ENCODE measurements at places on chromosomes 3 and 15. TPM values are rescaled to one million over a fixed set of nuclear protein-coding genes. Genes with fewer than 3 reads are reported as not detected.

GRCh38 chr15:70508561-70509281 lies 254.6 kb downstream of the UACA start:
- H3K4me3 ChIP-seq: no peak overlapping the region
- H3K4me1 ChIP-seq: no peaks in the 10 kb centered on the region
- no peak for DNase-seq
- H3K27me3 ChIP-seq: no peaks in the 10 kb centered on the region

ATP13A3 gene
- total RNA-seq: 66.6 TPM

CD200 gene
- 1.1 TPM for total RNA-seq

DNA sequence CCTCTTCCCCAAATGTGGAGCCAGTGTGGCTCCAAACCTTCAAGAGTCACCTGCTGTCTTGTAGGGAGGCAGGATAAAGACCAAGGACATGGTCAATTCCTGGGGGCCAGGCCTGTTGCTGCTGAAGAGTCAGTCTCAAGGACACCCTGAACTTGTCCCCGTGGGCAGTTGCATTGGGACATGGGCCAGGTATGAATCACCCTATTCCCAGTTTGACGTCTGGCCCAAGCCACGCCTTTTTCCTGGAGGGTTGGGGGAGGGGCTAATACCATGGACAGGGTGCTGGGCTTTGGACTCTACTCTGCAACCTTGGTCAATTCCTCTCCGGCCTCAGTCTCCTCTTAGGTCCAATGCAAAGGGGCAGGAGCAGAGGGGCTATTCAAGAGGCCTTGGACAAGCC lies 10.4 kb downstream of the ATP2B2 start:
- H3K4me3 ChIP-seq: no peak overlapping the region
- H3K36me3 ChIP-seq: no peaks in the 10 kb centered on the region
- H3K4me1 ChIP-seq: no peaks in the 10 kb centered on the region
- DNase-seq: no peak

GRCh38 chr3:36729204-36730056 lies 34.9 kb downstream of the DCLK3 start:
- H3K27me3 ChIP-seq: no peaks in the 10 kb centered on the region
- no peak overlapping the region for H3K4me3 ChIP-seq
- no peaks in the 10 kb centered on the region for H3K36me3 ChIP-seq
- H3K27ac ChIP-seq: no peak overlapping the region
- DNase-seq: no peak

DNA sequence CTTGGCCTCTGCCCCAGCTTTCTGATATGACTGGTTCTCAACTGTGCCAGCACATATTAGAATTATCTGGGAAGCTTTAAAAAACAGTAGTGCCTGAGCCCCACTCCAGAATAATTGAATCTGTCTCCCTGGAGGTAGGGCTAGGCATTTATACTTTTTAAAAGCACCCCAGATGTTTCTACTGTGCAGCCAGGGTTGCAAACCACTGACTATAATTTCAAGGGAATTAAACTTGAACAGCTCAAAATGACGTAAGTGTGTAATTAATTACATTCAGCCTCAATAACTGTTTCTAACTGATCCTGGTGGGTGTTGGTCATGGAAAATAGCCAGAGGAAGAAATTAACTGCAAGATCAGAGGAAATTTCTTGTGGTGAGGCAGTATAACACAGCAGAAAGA lies 4.4 kb upstream of the IRAK2 start:
- no peaks in the 10 kb centered on the region for H3K27me3 ChIP-seq
- no peaks in the 10 kb centered on the region for H3K36me3 ChIP-seq
- H3K27ac ChIP-seq: no peak overlapping the region
- H3K4me1 ChIP-seq: no peaks in the 10 kb centered on the region
- no peak overlapping the region for H3K4me3 ChIP-seq

DNA sequence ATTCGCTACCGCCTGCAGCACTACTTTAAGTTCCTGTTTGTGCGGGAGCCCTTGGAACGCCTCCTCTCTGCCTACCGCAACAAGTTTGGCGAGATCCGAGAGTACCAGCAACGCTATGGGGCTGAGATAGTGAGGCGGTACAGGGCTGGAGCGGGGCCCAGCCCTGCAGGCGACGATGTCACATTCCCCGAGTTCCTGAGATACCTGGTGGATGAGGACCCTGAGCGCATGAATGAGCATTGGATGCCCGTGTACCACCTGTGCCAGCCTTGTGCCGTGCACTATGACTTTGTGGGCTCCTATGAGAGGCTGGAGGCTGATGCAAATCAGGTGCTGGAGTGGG lies 995 bp downstream of the CHST14 start:
- H3K27ac ChIP-seq: peak overlapping the region; percentile 86
- no peaks in the 10 kb centered on the region for H3K4me1 ChIP-seq
- H3K27me3 ChIP-seq: no peaks in the 10 kb centered on the region
- DNase-seq: peak; percentile 46
- no peaks in the 10 kb centered on the region for H3K36me3 ChIP-seq

ACKR4 gene
- total RNA-seq: 0.74 TPM

- no peak overlapping the region for H3K27ac ChIP-seq
- H3K4me1 ChIP-seq: no peaks in the 10 kb centered on the region
- peaks cover 4% of the 10 kb centered on the region for H3K36me3 ChIP-seq
- DNase-seq: no peak
These were observed 10.6 kb downstream of the LSG1 start for GRCh38 chr3:194661374-194661773.

PEX5L gene
- total RNA-seq: 8.0 TPM

C3orf52 gene
- total RNA-seq: 16.1 TPM

DNA sequence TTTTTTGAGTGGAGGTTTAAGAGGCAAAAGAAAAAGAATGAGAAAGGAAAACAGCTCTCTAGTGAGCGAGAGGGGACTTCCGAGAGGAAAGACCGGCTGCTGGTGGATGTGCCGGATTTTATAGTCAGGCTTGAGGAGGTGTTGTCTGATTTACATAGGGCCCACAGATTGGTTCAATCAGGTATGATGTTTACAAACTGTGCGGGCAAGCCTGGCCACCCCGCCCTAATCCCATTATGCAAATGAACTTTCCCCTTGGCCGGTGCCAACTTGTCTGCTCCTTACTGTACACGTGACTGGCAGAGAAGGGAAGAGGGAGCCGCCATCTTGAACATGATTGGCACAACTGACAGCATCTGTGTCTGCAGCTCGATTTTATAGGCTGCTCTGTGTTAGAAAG lies 44.7 kb downstream of the FAM43A start:
- no peaks in the 10 kb centered on the region for H3K27me3 ChIP-seq
- H3K4me3 ChIP-seq: no peak overlapping the region
- peak; percentile 62 for DNase-seq
- no peak overlapping the region for H3K27ac ChIP-seq
- no peaks in the 10 kb centered on the region for H3K36me3 ChIP-seq

GRCh38 chr3:120177151-120177550 lies 82.9 kb upstream of the GSK3B start:
- no peaks in the 10 kb centered on the region for H3K4me1 ChIP-seq
- no peaks in the 10 kb centered on the region for H3K27me3 ChIP-seq
- no peak overlapping the region for H3K4me3 ChIP-seq
- peak; percentile 11 for DNase-seq
- H3K27ac ChIP-seq: no peak overlapping the region
- H3K36me3 ChIP-seq: no peaks in the 10 kb centered on the region

DNA sequence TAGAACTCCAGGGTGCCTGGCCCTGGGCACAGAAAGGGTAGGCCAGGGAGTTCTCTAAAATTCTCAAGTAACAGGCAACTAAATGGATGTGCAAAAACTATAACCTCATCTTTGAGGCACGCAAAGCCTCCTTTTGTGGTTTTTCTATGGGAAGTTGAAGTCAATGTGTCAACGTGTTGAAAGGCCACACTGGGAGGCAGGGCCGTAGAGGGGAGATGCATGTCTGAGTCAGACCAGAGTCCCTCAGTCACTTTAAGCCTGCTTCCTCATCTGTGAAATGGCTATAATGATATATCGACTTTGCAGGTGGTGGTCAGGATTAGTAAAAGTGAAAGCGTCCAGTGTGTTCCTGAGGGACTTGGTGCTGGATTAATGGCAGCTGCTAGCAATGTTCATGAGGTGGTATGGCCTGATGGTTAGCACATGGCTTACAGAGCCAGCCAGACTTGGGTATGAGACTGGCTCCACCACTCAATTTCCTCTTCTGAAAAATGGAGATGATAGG lies 17.0 kb downstream of the TGM5 start:
- no peaks in the 10 kb centered on the region for H3K4me1 ChIP-seq
- H3K4me3 ChIP-seq: no peak overlapping the region
- H3K36me3 ChIP-seq: no peaks in the 10 kb centered on the region
- no peaks in the 10 kb centered on the region for H3K27me3 ChIP-seq
- H3K27ac ChIP-seq: no peak overlapping the region
- no peak for DNase-seq

- H3K4me1 ChIP-seq: peaks cover 15% of the 10 kb centered on the region
- no peaks in the 10 kb centered on the region for H3K36me3 ChIP-seq
- H3K27me3 ChIP-seq: no peaks in the 10 kb centered on the region
These were observed at the start of gene MTFMT for GRCh38 chr15:65028921-65029735. MTFMT (minus strand) TSS chr15:65029639; CDS start chr15:65029613, 26 bp downstream.
